ENCODE measurements at places on chromosomes 6 and 20. TPM values are rescaled to one million over a fixed set of nuclear protein-coding genes. Genes with fewer than 3 reads are reported as not detected.

GRCh38 chr6:139231206-139231605 lies 60.6 kb downstream of the TXLNB start:
- DNase-seq = no peak

DNA sequence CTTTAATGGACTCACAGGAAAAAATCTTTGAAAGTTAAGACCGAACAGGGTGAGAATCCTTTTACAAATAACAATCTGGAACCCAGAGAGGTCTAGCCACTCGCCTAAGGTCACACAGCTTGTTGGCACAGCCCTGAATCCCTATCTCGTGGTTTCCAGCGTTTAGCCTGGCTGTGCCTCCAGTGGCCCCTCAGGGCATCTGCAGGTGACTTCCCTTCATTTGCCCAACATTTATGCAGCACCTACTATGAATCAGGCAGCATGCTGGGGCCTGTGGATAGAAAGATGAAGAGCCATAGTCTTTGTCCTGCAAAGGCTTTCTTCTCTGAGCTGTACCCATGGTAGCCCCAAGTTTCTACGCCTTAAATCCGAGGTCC lies 2.6 kb upstream of the NR2E1 start:
- no peak for DNase-seq

GRCh38 chr6:136127873-136128272 lies 122.2 kb downstream of the MTFR2 start:
- no peak for DNase-seq

WFDC12 gene
- not detected for total RNA-seq

DNA sequence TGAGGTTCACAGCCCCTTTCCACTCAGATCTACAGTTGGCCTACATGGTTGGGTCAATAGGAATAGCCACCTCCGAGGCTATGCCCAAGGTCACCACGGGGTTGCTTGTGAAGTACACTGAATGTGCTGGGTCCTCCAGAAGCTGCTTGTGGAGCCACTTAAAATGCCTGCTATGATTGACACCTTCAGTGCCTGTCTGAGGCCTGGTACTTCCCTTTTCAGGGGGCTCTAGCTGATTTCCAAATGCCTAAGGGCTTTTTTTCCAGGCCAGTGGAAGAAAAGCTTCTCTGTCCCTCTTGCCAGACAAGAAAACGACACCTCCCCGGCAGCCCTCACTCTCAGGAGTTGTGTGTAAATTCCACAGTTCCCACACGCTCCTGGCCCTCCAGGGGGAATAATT lies 6.3 kb upstream of the NXT1 start:
- DNase-seq = no peak

GRCh38 chr20:46897328-46897880 lies 2.8 kb downstream of the EYA2 start:
- DNase-seq = no peak

GRCh38 chr6:63936399-63936798 lies 300.8 kb downstream of the PHF3 start:
- DNase-seq = no peak

- DNase-seq = no peak
Measured at GRCh38 chr20:62961799-62962198, 9.3 kb downstream of the SLC17A9 start.

GRCh38 chr6:72267470-72267869 lies 354.4 kb upstream of the KCNQ5 start:
- no peak for DNase-seq

DNA sequence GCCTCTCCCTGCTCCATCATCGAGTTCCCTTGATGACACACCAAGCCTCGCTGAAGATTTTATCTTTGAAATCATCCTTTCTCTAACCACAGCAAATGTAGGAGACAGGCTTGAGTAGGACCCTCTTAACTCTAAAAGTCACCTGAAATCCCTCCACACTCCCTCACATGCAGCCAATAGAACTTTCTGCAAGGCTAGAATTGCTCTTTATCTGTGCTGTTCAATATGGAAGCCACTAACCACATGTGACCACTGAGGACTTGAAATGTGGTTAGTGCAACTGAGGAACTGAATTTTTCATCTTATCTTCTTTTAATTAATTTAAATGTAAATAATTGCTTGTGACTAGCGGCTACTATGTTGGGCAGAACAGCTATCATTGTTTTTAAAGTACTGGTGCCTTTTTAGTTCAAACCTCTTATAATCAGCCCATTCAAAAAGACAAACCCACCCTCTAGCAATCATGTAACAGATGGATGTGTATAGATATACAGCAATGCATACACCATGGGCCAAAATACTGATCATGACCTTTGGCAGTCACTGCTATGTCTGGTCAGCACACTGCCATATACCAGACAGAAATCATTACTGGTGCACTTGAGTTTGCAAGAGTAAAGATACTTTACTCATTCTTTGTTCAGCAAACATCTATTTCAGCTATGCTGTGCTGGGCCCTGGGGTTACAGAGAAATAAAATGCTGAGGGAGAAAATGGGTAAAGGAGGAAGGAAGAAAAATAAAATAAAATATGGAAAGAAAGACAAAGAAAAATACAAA lies 50.0 kb downstream of the GFOD1 start:
- no peak for DNase-seq

LAMA2 gene
- total RNA-seq = 2.0 TPM

DNA sequence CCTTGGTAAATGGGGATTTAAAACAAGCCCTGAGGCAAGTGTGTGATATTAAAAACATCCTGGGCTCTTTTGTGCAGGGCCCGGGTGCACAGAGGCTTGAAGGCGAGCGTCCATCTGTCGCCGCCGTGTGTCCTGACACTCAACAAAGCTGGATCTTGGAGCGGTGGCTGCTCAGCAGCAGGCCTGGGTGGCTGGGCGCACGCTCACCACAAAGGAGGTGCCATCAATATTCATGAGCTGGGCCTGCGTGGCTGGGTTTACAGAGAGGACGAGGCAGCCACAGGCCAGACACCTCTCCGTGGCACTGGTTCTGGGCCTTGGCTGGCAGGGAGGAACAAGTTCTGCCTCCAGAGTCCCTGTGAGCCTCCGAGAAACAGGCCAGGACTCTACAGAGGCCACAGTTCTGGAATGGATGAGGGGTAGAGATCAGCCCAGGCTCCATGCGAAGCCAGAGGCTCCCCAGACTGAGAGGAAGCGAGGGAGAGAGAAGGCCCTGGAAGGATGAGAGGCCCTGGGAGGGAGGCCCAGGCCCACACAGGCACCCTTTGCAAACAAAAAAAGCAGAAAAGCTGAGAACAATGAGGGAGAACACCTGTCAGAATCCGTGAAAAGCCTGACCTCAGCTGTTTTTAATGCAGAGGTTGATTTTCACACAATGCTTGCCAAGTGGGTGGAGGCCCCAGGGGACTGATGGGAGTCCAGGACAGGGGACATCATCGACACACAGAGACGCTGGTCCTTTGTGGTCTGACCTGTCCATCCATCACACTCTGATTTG lies 21.9 kb downstream of the BHLHE23 start:
- no peak for DNase-seq

DNA sequence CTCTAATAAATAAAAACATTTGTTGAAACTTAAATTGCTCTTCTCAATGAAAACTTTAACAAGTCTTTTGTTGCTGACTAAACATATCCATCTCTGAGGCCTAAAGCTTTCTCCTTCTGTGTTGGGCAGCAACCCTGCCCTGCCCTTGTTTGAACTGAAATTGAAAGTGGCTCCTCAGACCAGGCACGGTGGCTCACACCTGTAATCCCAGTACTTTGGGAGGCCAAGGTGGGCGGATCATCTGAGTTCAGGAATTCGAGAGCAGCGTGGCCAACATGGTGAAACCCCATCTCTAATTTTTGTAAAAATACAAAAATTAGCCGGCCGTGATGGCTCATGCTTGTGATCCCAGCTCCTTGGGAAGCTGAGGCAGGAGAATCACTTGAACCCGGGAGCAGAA lies 29.2 kb upstream of the GNRH2 start:
- no peak for DNase-seq

GRCh38 chr6:52635049-52635577 lies 35.8 kb upstream of the TMEM14A start:
- DNase-seq = no peak

DNA sequence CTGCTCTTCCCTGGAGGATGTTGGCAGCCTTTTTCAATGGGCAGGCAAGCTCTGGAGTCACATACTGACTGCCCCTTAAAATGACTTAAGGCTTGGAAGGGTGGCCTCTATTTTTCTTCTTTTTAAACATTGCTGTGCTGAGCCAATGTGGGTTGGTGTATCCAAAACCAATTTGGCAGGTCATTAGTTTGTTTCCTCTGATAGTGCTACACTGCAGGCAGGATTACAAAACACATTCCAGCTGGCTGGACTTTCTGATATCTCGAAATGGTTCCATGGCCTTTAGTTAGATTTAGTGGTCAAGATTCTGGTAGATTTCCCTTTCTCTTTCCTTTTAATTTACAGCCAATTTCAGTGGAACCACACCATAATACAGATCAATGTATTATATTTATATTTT lies 28.1 kb upstream of the BMP2 start:
- DNase-seq = no peak

DNA sequence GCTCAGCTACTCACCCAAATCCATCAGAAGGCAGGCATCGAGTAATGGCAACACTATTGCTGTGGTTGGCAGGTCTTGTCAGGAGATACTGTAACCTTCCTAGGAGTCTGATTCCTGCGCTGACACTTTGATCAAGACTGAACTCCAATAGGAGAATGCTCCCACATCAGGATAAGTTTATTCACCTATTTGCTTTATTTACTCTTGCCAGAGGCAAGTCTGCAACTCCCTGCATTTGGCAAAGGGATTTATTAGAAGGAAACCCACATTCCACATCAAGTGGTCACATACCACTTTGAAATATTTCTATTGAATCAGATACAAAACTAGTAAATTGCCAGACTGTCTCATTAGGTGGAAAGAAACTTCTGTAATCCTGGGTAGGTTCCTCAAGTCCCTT lies 43.5 kb downstream of the ZFAND3 start:
- DNase-seq = no peak

All from endothelial cell (in vitro differentiated cells).